ENCODE measurements at places on chromosomes 7 and 10. TPM values are rescaled to one million over a fixed set of nuclear protein-coding genes. Genes with fewer than 3 reads are reported as not detected.

Gene TMEM229A
- polyA plus RNA-seq = 0.09 TPM

Gene NME8
- not detected for polyA plus RNA-seq

GRCh38 chr7:83925860-83926259, 268.7 kb downstream of the SEMA3A start:
- DNase-seq = no peak

DNA sequence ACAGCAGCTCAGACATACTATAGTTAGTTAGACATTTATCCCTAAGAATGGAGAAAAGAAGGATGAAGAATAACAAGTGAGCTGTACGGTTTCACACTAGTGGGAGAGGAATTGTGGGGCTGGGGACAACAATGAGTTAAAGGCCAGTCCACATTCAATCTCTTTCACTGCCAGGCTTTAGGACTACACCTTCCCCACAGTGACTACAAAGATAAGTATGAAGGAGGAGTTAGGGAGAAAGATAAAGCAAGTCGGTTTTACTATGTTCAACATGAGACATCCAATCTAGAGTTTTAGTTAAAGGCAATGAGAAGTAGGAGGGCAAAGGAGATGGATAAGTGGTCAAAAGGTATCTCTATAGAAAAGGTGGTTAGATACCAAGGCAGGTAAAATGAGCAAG, 16.3 kb downstream of the ARHGAP12 start:
- DNase-seq = no peak

GRCh38 chr10:84308021-84308420, 20.4 kb upstream of the CCSER2 start:
- DNase-seq = no peak

- DNase-seq = no peak
These were observed 32.0 kb downstream of the AMZ1 start for GRCh38 chr7:2720024-2720423.

Data from hindlimb muscle (tissue), 1 donor.